ENCODE measurements at places on chromosomes 1 and 21. TPM values are rescaled to one million over a fixed set of nuclear protein-coding genes. Genes with fewer than 3 reads are reported as not detected.

The FCGR1A gene
- total RNA-seq = not detected

The AADACL4 gene
- not detected for total RNA-seq

The ERICH3 gene
- total RNA-seq = not detected

The CHRNB2 gene
- total RNA-seq = under 0.01 TPM

The EXTL1 gene
- total RNA-seq = not detected
